ENCODE measurements at places on chromosomes 12 and 14.

- no peak for DNase-seq
These were observed 1673.9 kb upstream of the SEL1L start for GRCh38 chr14:83207550-83207949.

DNA sequence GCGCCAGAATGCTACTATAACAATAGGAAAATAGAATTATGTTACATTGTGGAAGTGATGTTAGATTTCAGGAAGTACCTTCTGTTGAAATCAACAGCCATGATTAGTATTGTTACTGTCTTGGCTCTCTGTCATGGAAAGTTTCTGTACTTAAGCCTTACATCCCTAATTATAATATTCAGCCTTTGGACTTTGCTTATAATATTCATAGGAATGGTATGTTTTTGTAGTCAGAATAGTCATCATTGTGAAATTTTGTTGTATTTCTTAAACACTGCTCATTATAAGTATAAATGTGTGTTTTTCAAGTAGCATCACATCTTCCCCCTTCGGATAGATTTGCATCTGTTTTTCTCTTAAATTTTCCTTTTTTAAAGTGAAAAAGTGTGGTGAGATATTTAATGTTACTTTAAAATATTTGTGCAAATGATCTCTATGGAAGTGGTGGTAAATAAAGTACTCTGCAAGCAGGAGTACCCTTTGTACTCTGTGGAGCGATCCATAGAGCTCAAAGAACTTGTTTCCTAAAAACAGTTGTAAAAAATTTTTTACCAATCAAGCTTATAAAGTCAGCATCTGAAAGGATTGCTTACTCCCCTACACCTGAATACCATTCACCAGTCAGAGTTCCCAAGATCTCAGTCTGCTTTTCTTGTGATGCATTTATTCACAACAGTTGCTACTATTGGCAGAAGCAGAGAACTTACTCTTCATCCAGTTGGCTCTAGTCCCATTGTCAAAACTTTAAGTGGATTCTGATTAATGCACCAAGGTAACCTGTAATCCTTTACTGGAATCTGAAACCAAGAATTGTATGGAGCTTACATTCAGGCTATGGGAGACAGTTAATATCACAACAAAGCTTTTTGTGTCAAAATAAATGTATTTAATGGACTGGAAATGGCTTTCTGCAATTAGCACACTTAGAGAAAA, 87.8 kb downstream of the RIC8B start:
- DNase-seq: no peak

DNA sequence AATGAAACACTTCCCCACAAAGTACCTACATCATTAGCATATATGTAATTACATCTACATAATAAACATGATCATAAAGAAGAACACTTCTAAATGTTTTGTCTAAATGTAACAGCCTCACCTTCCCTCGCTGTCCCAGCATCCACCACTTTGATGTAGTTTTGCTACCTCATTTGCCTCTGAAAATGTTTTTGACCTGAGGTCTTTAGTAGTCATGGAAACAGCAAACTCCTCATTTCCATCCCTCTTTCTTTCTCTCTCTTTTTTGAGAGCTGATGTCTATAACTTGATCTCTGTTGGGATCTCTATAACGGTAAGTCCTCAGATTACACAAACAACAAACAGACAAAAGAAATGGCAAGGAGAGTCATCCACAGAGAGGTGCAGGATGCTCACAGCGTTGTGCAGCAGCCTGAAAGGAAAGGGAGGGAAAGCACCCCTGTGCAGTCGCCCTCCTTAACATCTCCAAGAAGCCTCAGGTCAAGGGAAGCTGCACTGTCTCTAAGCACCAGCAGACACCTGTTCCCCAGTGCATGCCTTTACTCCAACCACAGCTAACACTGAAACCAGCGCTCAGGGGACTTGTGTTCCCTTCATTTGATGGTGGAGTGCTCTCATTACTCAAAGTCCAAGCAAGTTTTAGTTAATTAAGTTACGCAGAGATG, 268.7 kb downstream of the TMEM132D start:
- no peak for DNase-seq

- no peak for DNase-seq
These were observed 51.5 kb upstream of the KCNJ8 start for GRCh38 chr12:21825886-21826617.

DNA sequence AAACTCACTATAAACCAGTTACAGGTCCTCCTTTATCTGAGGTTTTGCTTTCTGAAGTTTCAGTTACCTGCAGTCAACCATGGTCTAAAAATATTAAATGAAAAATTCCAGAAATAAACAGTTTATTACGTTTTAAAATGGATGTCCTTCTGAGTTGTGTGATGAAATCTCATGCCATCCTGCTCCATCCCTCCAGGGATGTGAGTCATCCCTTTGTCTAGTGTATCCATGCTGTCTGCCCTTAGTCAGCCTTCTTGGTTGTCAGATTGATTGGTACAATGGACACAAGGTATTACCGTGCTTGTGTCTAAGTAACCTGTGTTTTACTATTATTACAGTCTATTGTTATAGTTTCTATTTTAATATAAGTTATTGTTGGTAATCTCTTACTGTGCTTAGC, 328.3 kb downstream of the APAF1 start:
- DNase-seq: no peak

DNA sequence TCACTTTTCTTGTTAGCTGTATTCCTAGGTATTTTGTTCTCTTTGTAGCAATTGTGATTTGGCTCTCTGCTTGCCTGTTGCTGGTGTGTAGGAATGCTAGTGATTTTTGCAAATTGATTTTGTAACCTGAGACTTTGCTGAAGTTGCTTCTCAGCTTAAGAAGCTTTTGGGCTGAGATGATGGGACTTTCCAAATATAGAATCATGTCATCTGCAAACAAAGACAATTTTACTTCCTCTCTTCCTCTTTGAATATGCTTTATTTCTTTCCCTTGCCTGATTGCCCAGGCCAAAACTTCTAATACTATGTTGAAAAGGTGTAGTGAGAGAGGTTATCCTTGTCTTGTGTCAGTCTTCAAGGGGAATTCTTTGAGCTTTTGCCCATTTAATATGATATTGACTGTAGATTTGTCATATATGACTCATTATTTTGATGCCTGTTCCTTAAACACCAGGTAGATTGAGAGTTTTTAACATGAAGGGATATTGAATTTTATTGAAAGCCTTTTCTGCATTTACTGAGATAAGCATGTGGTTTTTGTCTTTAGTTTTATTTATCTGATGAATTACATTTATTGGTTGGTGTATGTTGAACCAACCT, 26.7 kb downstream of the CLECL1 start:
- no peak for DNase-seq

GRCh38 chr12:123941624-123942237, 30.9 kb downstream of the CCDC92 start:
- DNase-seq: no peak

- no peak for DNase-seq
These were observed 115.6 kb downstream of the DIP2B start for GRCh38 chr12:50620109-50620977.

GRCh38 chr12:1470051-1470450, 124.3 kb downstream of the FBXL14 start:
- no peak for DNase-seq

DNA sequence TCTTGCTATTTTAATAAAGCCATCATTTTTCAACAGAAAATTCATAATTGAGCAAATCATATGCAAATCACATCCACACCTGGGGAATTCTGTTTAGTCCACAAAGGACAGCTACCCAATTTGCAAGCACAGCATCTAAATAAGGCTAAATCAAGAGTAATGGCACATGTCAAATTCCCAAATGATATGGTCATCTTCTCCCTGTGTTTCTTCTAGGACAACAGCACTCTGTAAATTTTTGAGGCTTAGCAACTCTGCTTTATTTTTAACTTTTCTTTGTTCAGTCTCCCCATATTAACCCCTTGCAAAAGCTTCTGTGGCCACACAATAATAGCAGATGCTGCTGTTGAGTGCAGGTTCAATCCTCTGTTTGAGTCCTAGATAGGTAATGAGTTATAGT, 155.6 kb upstream of the DAAM1 start:
- no peak for DNase-seq

DNA sequence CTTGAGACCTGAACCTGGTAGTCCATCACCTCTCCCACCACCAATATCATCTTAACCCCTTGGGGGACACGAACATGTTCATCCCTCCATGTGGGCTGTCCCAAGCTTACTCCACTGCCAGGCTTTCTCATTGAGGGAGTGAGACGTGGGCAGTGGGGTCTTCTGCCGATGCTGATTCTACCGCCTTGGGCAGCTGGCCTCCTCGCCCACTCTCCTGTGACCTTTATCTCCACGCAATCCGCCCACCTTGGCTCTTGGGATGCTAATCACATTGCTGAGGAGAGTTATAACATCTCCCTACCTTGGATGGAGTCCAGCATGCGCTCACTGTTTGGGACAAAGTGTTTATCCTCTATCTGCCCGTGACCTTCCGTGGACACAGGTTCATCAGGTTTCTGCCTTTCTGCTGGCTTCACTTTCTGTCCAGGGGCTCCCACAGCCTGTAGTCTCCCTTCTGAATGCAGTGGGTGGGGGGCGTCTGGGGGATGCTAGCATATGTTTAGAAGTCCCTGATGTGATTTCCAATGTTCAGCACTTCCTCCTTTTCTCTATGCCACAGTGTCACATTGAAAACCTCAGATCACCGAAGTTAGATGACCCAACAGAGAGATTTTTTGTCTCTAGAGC, 53.2 kb upstream of the ESRRB start:
- DNase-seq: no peak

GRCh38 chr12:128336204-128337070, 69.5 kb downstream of the TMEM132C start:
- DNase-seq: no peak

DNA sequence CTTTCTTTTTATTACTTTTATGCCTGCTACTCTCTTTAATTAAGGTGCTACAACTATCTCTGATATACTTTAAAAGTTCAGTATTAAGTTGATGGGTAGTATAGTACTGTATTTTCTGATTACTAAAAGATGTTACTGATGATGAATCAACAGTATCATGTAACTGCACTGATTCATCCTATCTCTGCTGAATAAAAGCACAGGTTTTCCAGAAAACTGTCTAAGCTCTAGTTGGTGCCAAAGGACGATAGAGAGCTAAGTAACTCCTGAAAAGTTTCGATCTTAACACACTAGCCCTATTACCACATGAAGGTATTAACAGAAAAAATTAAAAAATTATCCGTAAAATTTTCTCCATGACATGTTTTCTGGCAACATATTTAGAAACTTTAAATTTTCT, 2.1 kb downstream of the SCAF11 start:
- DNase-seq: no peak

- DNase-seq: no peak
These were observed 691.8 kb downstream of the FLRT2 start for GRCh38 chr14:86221755-86222154.

DNA sequence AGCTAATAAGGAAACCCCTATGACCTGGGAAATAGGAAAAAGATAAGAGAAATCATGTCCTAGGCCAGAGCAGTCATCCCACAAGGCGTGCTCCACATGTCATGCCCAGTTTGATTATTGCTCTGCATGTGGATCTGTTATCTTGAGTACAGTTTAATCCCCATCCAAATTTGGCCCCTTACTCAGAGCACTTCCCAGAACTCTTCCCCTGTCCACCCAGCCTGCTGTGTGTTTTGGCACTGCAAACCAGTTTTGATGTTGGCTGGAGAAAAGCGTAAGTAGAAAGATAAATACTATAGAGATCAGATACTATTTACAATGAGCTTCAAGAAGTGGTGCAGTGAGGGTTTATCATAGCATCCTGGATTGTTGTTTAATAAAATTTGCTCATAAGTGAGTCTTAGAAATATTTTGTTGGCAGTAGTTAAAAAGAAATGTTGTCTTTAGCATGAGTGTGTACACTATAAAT, 83.8 kb downstream of the PTPRB start:
- DNase-seq: no peak

- DNase-seq: no peak
These were observed 929 bp downstream of the CHD8 start for GRCh38 chr14:21454843-21455544.

Data from right renal pelvis (tissue), 4 donors.